ENCODE measurements at places on chromosomes 16 and 17.

DNA sequence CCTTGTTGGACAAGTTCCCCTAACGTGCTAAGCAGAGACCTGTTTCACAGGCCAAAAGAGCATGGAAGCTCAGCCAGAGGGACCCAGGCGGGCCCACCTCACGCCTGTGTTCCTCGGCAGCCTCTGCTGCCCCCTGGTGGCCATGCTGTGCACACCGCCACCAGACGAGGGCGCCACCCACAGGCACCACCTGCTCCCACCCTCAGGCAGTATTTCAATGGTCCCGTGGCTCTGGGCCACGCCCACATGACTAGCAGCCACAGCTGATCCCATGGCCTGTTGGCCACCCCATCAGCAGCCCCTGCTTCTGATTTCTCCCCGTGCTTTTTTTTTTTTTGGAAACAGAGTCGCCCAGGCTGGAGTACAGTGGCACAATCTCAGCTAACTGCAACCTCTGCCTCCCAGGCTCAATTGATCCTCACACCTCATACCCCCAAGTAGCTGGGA lies 18.9 kb downstream of the MPG start:
- DNase-seq = peak; percentile 88

- no peak for DNase-seq
These were observed 15.3 kb downstream of the KSR1 start for GRCh38 chr17:27471321-27472269.

DNA sequence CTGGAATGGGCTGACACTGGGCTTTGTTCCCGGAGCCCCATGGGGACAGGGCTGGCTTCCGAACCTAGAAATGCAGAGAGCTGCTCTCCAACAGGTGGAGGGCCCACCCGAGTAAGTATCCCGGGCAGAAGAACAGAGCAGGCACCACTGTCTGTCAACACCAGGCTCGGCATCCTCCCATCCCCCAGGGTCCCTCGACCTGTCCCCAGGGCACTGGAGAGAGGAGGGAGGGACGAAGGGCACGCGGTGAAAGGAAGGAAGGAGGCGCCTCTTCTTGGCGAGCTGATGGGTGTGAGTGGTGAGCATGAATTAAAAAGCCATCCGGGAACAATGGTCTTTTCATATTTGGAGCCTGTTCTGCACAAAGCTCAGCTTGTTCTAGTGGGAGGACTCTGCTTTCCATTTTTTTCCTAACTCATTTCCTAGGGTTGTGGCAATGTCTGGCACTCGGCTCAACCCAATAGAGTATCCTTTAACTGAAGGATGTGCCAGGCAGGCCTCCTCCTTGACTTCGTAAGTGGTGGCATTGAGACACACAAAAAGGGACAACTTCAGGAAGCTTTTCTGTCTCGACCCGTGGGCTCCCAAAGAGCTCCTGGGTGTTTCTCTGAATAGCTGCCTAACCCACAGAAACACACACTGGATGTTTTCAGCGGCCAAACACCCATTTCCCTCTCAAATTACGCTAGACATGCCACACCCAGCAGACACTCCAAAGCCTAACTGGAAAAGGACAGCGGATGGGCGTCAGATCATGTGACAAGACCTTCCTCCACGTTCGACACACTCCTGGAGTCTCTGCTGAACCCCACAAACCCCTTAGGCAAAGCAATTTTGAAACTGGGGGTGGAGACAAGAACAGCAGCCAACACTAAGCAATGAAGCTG lies 47.7 kb downstream of the ZFHX3 start:
- peak; percentile 30 for DNase-seq

DNA sequence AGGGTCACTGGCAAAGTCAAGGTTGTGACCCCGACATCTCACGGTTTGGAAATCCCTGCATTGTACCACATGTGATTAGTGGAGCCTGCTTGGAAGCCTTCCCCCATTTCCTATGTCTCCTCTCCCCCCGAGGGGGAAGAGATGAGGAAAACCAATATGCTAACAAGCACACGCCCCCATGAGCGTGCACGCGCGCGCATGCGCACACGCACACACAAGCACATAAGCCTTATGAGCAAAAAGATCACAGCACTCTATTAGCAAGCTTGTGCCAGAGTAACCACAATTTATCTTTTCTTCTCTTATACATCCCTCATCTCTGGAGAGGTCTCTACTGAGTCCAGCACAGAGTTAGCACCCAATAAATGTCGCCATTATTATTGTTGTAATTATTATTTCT lies 31.8 kb upstream of the MMP2 start:
- DNase-seq = no peak

- DNase-seq = no peak
These were observed 414.1 kb upstream of the GOT2 start for GRCh38 chr16:59148056-59148768.

DNA sequence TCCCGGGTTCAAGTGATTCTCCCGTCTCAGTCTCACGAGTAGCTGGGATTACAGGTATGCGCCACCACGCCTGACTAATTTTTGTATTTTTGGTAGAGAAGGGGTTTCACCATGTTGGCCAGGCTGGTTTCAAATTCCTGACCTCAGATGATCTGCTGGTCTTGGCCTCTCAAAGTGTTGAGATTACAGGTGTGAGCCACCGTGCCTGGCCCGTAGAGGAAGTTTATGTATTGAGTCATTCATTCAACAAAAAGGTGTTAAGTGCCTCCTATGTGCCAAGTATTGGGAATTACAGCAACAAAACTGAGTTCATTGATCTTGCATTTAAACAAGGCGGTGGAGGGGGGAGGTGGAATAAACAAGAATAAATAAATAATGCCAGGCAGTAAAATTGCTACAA lies 10.2 kb upstream of the CNOT1 start:
- DNase-seq = no peak

- DNase-seq = no peak
These were observed 43.6 kb downstream of the RPA1 start for GRCh38 chr17:1873418-1873817.

DNA sequence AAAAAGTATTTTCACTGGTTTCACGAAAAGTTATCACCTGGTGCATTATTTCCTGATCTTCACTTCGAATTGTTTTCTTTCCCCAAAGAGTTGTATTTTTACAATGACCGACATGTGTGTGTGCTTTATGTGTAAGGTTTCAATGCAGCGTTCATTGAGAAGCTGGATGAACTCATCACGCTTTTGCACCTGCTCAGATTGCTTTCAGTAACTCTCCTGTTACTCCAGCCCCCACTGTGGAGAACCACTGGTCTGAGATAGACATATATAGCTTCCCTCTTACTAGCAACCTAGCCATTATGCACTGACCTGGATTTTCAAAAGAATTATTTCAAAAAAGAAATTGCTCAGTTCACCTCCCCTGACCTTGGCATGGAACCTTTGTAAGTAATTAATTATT lies 178.3 kb upstream of the CHMP6 start:
- no peak for DNase-seq

- no peak for DNase-seq
These were observed 39.7 kb downstream of the ABCC6 start for GRCh38 chr16:16183562-16183961.

DNA sequence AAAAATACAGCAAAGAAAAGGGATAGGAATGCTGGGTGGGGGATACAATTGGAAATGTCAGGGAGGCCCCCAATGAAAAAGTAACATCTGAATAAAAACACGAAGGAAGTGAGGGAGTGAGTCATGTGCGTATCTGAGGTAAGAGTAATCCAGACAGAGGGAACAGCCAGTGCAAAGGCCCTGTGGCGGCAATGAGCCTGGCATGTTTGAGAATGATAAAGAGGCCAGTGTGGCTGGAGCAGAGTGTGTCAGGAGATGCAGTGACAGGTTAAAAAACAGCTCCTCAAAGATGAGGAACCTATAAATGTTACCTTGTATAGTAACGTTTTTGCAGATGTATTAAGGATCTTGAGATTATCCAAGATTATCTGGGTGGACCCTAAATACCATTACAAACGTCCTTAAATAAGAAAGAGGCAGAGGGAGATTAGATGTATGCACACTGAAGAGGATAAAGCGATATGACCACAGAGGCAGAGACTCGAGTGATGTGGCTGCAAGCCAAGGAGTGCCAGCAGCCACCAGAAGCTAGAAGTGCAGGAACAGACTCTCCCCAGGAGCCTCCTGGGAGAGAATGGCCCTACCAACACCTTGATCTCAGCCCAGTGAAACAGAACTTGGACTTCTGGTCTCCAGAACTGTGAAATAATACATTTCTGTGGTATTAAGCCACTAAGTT lies 17.8 kb upstream of the SLC35B1 start:
- no peak for DNase-seq
